GM10248 (cell line): ENCODE measurements at places on chromosomes 2 and 18.

DNA sequence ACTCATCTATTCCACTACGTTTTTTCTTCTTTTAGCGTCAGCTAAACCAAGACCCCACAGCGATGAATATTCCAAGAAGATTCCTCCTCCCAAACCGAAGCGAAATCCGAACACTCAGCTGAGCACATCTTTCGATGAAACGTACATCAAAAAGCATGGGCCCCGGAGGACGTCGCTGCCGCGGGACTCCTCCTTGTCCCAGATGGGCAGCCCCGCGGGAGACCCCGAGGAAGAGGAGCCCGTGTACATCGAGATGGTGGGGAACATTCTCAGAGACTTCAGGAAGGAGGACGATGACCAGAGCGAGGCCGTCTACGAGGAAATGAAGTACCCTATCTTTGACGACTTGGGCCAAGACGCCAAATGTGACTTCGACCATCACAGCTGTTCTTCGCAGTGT lies 182.4 kb downstream of the NYAP2 start:
- no peak for DNase-seq

- no peak for DNase-seq
These were observed 140.8 kb upstream of the SLC1A4 start for GRCh38 chr2:64848363-64848762.

DNA sequence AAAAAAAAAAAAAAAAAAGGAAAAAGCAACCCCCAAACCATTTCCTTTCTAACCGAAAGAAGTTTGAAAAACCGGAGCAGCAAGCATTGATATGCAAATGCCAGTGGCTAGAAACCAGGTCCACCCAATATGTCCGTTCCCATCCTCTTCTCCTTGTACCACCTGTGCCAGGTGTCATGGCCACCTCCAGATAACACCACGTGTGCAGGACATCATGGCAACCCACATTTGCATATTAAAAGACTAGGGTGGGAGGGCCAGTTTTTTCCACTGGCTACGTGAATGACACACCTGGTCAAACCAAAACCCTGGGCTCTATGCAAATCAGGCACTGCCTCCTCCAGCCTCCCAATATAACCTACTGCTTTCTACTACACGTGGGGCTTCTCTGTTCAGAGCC lies 303.3 kb upstream of the GULP1 start:
- DNase-seq, result no peak

DNA sequence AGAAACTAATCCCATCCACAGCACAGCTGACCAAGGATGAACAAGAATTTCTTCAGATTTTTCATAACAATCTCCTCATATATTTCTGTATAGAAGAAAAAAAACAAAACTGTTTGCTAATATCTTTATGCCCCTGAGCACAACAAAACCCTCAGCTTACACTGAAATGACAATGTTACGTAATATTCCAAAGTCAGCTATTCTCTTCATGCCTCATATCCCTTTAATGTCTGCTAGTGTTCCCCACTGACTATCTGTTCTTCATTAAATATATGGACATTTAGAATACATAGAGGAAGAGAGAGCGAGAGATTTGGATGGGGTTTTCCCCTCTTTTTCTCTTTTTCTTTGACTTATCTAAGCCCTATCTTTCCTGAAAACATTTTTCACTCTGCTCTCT lies 87.9 kb upstream of the GULP1 start:
- DNase-seq, result no peak

DNA sequence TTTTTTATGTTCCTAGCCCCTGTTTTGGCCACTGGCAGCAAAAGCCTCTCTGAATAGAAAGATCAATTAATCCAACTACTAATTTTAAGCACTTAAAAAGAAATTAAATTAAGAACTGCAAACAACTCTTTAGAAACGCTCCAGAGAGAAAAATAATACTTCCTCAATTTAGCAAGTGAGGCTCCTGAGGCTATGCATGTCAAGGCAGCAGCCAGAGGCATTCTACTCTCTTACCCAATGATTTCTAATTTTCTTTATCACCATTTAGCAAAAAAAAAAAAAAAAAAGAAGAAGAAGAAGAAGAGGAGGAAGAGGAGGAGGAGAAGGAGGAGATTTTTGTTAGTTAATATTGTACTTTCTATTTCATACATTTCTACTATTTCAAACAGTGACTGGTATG lies 68.5 kb downstream of the TMEM237 start:
- no peak for DNase-seq

DNA sequence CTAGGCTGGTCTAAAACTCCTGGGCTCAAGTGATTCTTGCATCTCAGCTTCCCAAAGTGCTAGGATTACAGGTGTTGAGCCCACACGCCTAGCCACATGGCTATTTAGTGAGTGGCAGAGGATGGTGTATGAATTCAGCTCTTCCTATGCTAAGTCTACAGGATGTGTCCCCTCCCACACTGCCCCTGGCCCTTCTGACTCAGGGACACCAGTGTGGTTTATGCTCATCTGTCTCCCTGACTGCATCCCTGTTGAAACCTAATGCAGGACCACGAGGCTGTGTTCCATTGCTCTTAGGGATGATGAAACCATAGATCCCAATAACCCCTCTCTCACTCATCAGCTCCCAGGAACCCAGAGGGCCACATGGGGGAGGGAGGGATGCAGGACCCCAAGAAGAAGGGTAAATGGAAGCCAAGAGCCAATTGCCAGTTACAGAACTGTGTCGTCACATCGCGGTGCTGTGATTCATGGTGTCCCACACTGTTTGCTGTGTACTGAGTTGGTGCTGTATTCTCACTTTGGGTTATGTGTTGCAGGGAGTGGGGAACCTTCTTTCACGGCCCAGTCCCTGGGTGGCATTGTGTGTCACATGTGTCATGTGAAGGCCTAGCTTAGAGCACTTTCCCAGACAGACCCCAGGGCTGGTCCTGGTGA lies 102.9 kb upstream of the HAAO start:
- no peak for DNase-seq

GRCh38 chr2:237998530-237998929 lies 31.7 kb downstream of the UBE2F start:
- DNase-seq, result peak; percentile 55

DNA sequence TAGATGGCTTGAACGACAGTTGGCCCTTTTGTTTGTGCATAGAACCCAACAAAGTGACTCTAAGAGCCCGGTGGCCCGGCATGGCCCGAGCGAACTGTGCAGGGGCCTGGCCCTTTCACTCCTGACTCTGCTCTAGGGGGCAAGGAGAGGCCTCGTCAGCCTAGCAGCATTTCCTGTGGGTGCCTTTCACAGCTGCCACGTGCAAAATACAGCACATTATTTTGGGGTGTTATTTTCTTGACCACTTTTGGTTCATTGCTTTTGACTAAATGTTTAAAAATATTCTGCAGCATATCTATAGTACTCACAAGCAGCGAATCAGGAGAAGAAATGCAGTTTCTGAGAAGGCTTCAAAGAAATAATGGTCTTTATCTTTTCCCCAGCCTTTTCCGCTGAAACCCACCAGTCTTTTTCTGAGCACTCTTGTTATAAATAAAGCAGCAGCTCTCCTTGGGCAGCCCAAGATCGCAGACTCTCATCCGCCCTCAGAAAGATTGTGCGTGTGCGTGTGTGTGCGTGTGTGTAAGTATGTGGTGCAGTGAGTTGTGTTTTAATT lies 31.3 kb downstream of the DGKD start:
- peak; percentile 69 for DNase-seq

- no peak for DNase-seq
These were observed 78.0 kb upstream of the HNMT start for GRCh38 chr2:137886083-137886831.

DNA sequence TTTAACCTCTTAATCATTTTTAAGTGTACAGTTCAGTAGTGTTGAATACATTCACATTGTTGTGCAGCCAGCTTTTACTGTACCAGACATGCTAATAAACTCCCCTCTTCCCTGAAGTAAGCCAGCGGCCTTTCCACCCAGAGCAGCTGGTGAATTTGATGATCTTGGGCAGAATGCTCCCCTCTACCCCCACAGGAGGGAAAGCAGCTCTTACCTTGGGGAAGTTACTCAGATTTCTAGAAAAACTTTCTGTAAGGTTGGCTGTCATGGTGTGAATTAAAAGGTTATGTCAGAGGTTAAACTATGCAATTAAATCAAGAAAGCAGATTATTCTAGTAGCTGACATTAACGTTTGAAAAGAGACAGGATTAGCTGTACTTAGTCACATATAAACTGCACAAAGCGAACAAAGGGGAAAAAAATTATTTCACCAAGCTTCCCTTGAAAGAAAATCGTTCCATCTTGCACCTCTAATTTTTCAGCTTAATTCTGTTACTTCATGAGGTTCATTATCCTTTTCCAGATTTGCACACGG lies 398.5 kb upstream of the NRP2 start:
- no peak for DNase-seq
